ENCODE measurements at places on chromosomes 1 and 21.

DNA sequence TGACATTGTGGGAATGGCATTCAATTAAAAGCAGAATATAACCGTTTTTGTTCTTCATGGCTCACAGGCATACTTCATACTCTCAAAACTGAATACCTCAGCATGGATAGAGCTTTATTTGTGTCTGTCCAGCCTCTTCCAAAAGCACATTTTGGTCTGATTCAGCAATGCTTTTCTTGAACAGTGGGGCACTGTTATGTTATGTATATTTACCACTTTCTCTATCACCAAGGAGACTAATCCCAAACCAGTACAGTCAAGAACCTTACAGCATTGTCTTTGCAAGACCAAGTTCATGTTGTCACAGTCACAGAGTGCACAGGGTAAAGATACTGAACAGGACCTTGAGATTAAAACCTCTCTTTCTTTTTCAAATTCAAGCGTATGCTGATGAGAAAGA, 582.8 kb downstream of the PTBP2 start:
- no peak for DNase-seq

DNA sequence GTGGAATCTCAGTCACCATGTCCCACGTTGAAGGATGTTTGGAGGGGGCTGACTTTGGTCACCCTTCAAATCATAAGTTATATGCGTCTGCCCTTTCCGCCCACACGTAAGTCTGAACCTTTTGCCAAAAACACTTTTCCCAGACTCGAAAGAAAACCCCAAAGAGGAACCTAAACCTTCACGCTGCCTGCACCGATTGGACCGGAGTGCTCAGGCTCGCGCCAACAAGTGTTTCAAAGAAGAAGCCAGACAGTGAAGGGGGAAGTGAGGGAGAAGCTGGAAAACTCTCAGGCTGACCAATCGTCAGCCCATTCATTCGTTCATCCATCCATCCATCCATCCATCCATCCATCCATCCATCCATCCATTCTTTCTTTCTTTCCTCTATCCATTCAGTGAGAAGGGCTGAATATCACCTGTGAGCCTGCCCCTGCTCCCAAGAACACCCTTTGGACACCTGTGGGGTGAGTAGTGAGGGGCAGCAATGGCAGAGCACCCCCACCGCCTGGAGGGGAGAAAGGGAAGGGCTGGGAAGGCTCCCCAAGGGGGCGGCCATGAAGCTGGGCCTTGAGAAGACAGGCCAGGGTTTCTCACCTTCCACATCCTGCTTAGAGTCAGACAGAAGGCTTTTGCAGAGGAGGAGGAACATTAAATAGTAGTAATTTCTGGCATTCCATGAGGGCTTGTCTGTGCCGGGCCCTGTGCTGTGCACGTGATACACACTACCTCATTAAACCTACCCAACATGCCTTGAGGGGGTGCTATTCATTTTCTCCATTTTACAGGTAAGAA, 27.1 kb upstream of the RUNX3 start:
- no peak for DNase-seq

DNA sequence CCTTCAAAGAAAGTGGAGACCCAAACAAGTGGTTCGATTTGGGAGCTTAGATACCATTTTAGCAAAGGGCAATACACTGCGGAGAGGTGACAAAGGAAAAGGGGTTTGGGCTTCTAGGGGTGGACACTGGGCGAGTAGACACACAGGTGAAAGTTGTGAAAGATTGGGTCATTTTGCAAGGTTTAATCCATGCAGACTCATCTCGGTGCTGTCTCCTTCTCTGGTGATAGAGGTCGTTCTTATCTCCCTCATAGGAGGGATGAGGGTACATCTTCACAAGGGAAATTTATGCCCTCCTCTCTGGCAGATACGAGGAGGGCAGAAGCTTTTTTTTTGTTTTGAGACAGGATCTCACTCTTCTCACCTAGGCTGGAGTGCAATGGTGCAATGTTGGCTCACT, 6.4 kb upstream of the IGSF5 start:
- DNase-seq, result no peak

DNA sequence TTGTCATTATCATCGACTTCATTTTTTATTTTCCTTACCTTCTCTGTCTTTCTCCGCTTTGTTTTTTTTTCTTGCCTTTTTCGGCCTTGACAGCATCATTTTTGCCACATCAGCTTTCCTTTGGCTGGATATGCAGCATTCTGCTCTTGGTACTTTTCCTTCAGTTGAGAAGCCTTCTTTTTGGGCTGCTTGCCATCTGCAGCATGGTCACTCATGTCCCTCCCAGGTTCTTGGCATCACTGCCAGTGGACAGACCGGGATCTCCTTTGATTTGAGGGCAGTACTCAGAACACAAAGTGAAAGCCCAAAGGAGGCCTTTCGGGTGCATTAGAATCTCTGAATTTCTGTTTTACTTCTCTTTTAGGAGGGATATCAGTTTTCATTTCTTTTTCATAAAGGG, 3.7 kb upstream of the PARP1 start:
- no peak for DNase-seq

GRCh38 chr1:203300441-203301330, 4.6 kb upstream of the BTG2 start:
- DNase-seq, result no peak

- no peak for DNase-seq
Measured at GRCh38 chr1:150061632-150062101, 5.9 kb upstream of the VPS45 start.

- DNase-seq, result no peak
Measured at GRCh38 chr1:50196081-50196480, 87.4 kb downstream of the ELAVL4 start.

DNA sequence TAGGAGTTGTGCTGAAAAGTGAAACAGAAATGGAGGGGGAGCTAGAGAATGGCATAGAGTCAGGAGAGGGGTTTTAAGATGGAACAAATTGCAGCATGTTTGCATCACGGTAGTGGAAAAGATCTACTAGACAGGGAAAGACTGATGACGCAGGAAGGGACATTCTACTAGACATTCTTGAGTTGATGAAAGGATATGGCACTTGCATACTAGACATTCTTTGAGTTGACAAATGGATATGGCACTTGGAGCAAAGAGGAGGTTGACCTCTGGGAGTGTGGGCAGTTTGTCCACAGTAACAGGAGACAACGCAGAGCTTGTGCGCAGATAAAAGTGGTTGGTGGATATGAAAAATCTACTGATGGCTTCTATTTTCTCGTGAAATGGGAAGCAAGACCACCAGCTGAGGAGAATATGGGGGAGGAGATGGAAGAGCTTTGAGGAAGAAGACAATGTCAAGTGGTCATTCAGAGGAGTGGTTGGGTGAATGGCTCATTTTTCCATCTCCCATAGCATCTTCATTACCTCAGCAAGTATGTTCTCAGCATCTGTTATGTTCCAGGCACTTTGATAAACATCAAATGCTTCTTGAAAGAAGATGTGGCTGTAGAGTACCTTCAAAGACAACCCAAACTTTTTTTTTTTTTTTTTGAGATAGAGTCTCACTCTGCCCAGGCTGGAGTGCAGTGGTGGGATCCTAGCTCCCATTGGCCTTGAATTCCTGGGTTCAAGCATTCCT, 2.4 kb upstream of the CTPS1 start:
- no peak for DNase-seq

Data from CD4-positive, alpha-beta T cell treated with Interleukin-17A for 4 hours (primary cell).